ENCODE measurements at places on chromosomes 11 and 22. TPM values are rescaled to one million over a fixed set of nuclear protein-coding genes. Genes with fewer than 3 reads are reported as not detected.

The TREH gene
- not detected for total RNA-seq

The CYB5R3 gene
- total RNA-seq = 64.2 TPM

The WBP2NL gene
- not detected for total RNA-seq

The IRAG1 gene
- total RNA-seq = 0.29 TPM

The MSANTD2 gene
- 32.6 TPM for total RNA-seq

The FGF19 gene
- total RNA-seq = not detected

The C22orf15 gene
- total RNA-seq = not detected

The TRIM49 gene
- total RNA-seq = not detected

DNA sequence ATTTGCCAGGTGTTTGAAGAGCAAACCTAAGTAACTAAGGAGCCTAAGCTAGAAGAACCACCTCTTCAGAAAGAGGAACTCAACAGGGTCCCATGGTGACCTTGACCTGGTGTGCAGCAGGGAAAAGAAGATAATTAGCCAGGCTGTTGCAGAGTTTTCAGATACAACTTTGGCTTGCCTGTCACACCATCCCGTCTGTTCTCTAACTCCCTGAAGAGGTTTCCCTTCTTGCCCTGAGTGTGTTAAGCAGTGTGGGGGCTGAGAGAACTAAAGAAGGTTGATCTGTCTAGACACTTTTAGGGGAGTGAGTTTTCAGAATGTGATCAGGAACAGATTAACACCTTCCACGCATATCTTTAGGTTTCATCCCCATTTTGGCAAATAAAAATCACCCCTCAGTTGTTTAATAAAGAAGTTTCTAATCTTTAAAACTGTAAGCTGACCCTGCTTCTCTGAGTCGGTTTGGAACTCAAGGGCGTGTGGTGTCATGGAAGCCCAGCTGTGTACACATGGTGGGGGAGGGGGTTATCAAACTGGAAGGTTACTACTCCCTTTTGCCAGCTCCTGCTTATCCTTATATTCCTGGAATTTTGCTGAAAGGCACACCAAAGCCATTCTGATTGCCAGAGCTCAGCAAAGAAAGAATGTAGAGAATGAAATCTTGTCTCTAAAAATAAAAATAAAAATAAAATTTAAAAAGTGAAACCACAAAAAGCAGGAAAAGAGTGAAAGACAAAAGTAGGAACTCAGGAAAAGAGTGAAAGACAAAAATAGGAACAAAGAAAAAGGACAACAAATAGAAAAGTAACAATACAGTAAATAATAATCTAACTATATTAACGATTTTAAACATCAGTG is 70.2 kb downstream of the DBX1 start:
- H3K27ac ChIP-seq = no peak overlapping the region
- DNase-seq = no peak
- H3K27me3 ChIP-seq = no peaks in the 10 kb centered on the region
- H3K4me3 ChIP-seq = no peak overlapping the region

- H3K27ac ChIP-seq = no peak overlapping the region
- no peak overlapping the region for H3K4me3 ChIP-seq
- DNase-seq = no peak
- no peaks in the 10 kb centered on the region for H3K27me3 ChIP-seq
These were observed 1.9 kb upstream of the SSH3 start for GRCh38 chr11:67301313-67301921.

DNA sequence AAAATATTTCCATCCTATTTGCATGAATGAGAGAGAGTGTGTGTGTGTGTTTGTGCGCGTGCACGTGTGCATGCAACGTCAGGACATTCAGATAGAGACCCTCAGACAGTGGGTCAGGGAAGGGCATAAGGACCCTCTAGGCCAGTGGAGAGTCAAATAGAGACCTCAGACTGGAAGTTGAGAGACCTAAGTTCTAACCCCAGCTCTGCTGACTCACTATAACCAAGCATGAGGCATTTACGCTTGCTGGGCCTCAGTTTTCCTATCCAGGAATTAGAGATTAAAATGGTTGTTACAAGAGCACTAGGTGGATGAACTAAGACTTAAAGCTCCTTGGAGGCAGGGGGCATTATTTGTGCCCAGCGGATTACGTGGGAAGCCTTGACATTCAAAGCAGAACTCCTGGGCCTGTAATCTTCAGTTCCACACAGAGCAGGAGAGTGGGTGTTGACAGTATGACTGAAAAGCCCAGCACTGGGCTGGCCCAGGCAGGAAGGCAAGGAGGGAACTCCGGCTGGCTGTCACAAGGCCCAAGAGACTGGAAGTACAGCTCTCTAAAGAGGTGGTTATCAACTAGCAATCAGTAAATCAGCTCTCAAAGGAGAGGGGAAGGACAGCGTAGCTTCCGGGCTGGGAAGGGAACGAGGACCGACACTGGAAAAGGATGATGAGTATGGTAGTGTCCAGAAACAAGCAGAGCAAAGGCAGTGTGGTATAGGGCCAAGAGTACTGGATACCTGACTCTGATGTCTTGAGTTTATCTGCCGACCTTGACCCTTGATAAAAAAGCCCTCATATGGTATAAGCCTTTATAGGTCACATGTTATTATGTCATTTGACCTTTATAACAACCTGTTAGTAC is 9.2 kb downstream of the RHOG start:
- H3K4me1 ChIP-seq = no peaks in the 10 kb centered on the region
- H3K27ac ChIP-seq = no peak overlapping the region
- peaks cover 11% of the 10 kb centered on the region for H3K36me3 ChIP-seq
- H3K27me3 ChIP-seq = no peaks in the 10 kb centered on the region

DNA sequence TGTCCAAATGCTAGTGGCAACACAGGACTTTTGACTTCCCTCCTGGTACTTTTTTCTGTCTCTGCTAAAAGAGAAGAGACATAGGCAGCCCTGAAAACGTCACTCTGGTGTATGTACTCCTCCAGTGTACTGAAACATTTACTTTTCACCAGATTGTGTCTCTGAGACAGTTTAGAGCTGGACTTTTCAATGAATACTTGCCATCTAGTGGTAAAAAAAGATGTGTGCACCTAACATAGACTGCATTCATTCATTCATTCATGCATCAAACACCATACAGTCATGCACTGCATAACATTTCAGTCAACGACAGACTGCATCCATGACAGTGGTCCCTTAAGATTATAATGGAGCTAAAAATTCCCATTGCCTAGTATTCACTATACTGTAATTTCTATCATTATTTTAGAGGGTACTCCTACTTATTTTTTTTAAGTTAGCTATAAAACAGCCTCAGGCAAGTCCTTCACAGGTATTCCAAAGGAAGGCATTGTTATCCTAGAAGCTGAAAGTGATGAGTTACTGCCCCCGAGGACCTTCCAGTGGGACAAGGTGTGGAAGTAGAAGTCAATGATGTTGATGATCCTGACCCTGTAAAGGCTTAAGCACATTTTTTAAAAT is 186.2 kb downstream of the SPON1 start:
- H3K27ac ChIP-seq = no peak overlapping the region
- peak; percentile 72 for DNase-seq
- no peak overlapping the region for H3K4me3 ChIP-seq
- H3K36me3 ChIP-seq = no peaks in the 10 kb centered on the region
- H3K4me1 ChIP-seq = no peaks in the 10 kb centered on the region
- H3K27me3 ChIP-seq = no peaks in the 10 kb centered on the region

GRCh38 chr11:88886796-88887195 is 179.0 kb downstream of the GRM5 start:
- H3K4me3 ChIP-seq = no peak overlapping the region
- H3K27me3 ChIP-seq = no peaks in the 10 kb centered on the region
- no peaks in the 10 kb centered on the region for H3K4me1 ChIP-seq
- no peak overlapping the region for H3K27ac ChIP-seq

- H3K27ac ChIP-seq = no peak overlapping the region
- no peak overlapping the region for H3K4me3 ChIP-seq
- H3K36me3 ChIP-seq = no peaks in the 10 kb centered on the region
- DNase-seq = no peak
- H3K27me3 ChIP-seq = no peaks in the 10 kb centered on the region
These were observed 8.6 kb downstream of the CDPF1 start for GRCh38 chr22:46241396-46242007.

DNA sequence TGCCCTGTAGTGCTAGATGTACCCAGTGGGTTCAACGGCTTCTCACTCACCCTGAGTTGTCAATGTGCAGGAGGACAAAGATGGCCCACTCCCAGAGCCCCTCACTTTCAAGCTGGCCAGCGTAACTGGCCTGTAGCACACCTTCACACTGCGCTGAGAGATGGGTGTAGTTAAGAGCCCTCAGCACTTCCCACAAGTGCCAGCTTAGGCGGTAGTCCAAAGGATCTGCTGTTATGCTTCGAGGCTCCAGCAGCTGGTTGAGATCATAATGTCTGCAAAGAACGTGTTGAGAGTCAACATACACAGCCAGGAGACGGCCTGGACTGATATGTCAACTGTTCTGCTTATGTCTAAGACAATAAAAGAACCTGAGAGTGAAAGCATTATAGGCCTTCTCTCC is 14.7 kb upstream of the CHRNA10 start:
- H3K27ac ChIP-seq = no peak overlapping the region
- H3K4me1 ChIP-seq = no peaks in the 10 kb centered on the region
- H3K4me3 ChIP-seq = no peak overlapping the region
- peaks cover 64% of the 10 kb centered on the region for H3K36me3 ChIP-seq
- DNase-seq = no peak

GRCh38 chr11:44634401-44635281 is 69.2 kb downstream of the CD82 start:
- H3K4me1 ChIP-seq = peaks cover 6% of the 10 kb centered on the region
- H3K27me3 ChIP-seq = peaks cover 17% of the 10 kb centered on the region
- peak; percentile 39 for DNase-seq

- H3K4me3 ChIP-seq = no peak overlapping the region
- H3K36me3 ChIP-seq = no peaks in the 10 kb centered on the region
These were observed 18.1 kb upstream of the SCGB1A1 start for GRCh38 chr11:62400760-62401159.

GRCh38 chr11:13140028-13140870 is 131.1 kb downstream of the RASSF10 start:
- peak; percentile 74 for DNase-seq
- H3K27ac ChIP-seq = peak overlapping the region; percentile 78
- no peak overlapping the region for H3K4me3 ChIP-seq
- peaks cover 51% of the 10 kb centered on the region for H3K4me1 ChIP-seq
- no peaks in the 10 kb centered on the region for H3K27me3 ChIP-seq

- H3K27ac ChIP-seq = no peak within 1 kb of the TSS
- no peak within 1 kb of the TSS for H3K4me3 ChIP-seq
- no peaks in the 10 kb centered on the region for H3K4me1 ChIP-seq
- peaks cover 7% of the 10 kb centered on the region for H3K27me3 ChIP-seq
- H3K36me3 ChIP-seq = no peaks in the 10 kb centered on the region
These were observed at the start of gene SPON1 for GRCh38 chr11:13962562-13963168. Gene SPON1, plus strand, starts transcription at chr11:13962723. Its CDS starts 182 bp downstream, at chr11:13962905.

GRCh38 chr11:63614136-63614671 is at the start of gene PLAAT3:
Gene PLAAT3, minus strand, starts transcription at chr11:63614433. Its CDS starts 419 bp downstream, at chr11:63614014.
- H3K4me3 ChIP-seq = peak within 1 kb of the TSS; percentile 83
- no peaks in the 10 kb centered on the region for H3K36me3 ChIP-seq
- no peaks in the 10 kb centered on the region for H3K27me3 ChIP-seq
- DNase-seq = peak; percentile 77
- 0 out of 2 replicates have a peak within 1 kb of the TSS, but pooled peaks have one; percentile 2 for H3K27ac ChIP-seq
- H3K4me1 ChIP-seq = peaks cover 4% of the 10 kb centered on the region

- peak overlapping the region; percentile 80 for H3K4me3 ChIP-seq
- no peaks in the 10 kb centered on the region for H3K36me3 ChIP-seq
- H3K27ac ChIP-seq = no peak overlapping the region
- no peak for DNase-seq
- no peaks in the 10 kb centered on the region for H3K27me3 ChIP-seq
These were observed 898 bp downstream of the ZNF215 start for GRCh38 chr11:6927030-6927617.

GRCh38 chr11:65857853-65858680 is at the start of gene CFL1:
Gene CFL1, minus strand, starts transcription at chr11:65858180. Its CDS starts 81 bp downstream, at chr11:65858099.
- peak within 1 kb of the TSS; percentile 74 for H3K27ac ChIP-seq
- DNase-seq = peak; percentile 99
- H3K36me3 ChIP-seq = peaks cover 37% of the 10 kb centered on the region
- H3K27me3 ChIP-seq = no peaks in the 10 kb centered on the region
- H3K4me1 ChIP-seq = peaks cover 42% of the 10 kb centered on the region
- H3K4me3 ChIP-seq = peak within 1 kb of the TSS; percentile 79

- no peak overlapping the region for H3K27ac ChIP-seq
- DNase-seq = peak; percentile 31
- H3K4me3 ChIP-seq = peak overlapping the region; percentile 53
- peaks cover 25% of the 10 kb centered on the region for H3K4me1 ChIP-seq
- H3K27me3 ChIP-seq = no peaks in the 10 kb centered on the region
These were observed 724.5 kb upstream of the RAG2 start for GRCh38 chr11:37322333-37323194.

GRCh38 chr11:34599406-34599945 is 21.4 kb upstream of the EHF start:
- H3K4me1 ChIP-seq = peaks cover 32% of the 10 kb centered on the region
- no peaks in the 10 kb centered on the region for H3K27me3 ChIP-seq
- peaks cover 4% of the 10 kb centered on the region for H3K36me3 ChIP-seq

GRCh38 chr11:117839380-117839881 is 14.9 kb upstream of the FXYD2 start:
- H3K36me3 ChIP-seq = no peaks in the 10 kb centered on the region
- H3K27ac ChIP-seq = no peak overlapping the region
- DNase-seq = no peak
- H3K4me3 ChIP-seq = no peak overlapping the region

DNA sequence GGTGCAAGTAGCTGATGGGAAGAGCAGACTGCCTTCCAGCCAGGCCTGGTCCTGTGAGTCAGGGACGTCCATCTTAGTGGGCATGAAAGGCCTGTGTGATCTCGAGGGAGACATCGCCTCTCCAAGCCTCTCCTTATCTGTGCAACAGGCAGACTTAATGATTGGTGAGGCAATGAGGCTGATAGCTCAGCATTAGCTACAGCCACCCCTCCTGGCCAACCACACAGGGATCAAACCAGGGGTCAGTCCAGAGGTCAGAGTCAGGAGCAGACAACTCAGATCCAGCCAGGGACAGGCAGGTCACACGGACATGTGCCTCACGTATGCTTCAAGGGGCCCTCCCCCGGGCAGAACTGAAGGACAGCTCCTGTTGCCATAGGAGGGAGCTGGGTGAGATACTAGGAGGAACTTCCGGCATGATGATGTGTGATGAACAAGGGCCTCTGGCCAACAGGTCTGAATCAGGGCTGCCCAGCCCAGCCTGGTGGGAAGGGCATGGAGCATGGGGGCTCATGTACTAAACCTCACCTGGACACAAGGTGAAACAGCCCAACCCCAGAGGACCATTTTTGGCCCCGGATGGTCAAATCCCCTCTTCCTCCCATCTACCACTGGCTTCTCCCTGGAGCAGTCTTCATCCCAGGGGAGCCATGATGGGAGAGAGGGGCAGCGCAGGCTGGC is 2.8 kb upstream of the APOC3 start:
- no peaks in the 10 kb centered on the region for H3K36me3 ChIP-seq
- H3K4me3 ChIP-seq = no peak overlapping the region
- no peak for DNase-seq
- no peaks in the 10 kb centered on the region for H3K4me1 ChIP-seq
- H3K27ac ChIP-seq = no peak overlapping the region

DNA sequence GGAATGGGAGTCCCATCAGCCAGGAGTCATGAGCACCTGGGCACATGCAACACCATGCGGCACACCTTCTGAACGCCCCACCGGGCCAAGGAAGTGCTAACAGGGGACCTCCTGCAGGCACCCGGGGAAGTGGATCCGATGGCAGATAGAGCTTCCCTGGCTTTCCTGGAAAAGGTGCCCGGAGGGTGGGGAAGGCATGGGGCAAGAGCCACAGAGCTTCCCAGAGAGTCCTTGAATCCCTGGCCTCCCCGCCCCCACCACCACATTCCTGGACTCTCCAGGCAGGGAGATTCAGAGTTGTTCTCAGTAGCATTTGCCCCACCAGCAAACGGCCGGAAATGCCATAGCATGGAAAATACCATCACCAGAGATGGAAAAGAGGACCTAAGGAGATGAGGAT is 8.3 kb downstream of the TRIM29 start:
- no peak overlapping the region for H3K4me3 ChIP-seq
- DNase-seq = no peak
- H3K4me1 ChIP-seq = peaks cover 27% of the 10 kb centered on the region
- no peaks in the 10 kb centered on the region for H3K36me3 ChIP-seq
- no peaks in the 10 kb centered on the region for H3K27me3 ChIP-seq

All from PC-3 (cell line).